Stimulated activated CD4-positive, alpha-beta T cell treated with anti-CD3 and anti-CD28 coated beads, Interleukin-12 subunit alpha, Interleukin-12 subunit beta, amount 100 ng/mL, for 24 hours (primary cell): ENCODE measurements at places on chromosomes 4 and X.

DNA sequence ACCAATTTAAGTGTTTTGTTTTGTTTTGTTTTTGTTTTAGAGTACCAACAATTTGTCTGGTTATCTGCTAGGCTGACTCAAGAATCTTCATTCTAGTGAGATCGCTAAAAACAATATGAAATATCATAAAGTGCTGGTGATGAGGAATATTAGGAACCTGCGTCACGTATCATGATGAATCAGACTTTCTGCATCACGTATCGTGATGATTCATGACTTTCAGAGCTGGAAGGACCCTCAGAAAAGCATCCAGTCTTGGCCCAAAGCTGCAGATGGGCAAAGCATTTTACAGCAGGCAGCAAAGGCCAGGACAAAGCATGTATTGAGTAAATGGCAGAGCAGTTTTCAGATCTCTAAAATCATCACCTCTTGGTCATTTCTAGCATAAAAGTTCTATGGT is 278.0 kb upstream of the BOD1L1 start:
- no peak for DNase-seq

DNA sequence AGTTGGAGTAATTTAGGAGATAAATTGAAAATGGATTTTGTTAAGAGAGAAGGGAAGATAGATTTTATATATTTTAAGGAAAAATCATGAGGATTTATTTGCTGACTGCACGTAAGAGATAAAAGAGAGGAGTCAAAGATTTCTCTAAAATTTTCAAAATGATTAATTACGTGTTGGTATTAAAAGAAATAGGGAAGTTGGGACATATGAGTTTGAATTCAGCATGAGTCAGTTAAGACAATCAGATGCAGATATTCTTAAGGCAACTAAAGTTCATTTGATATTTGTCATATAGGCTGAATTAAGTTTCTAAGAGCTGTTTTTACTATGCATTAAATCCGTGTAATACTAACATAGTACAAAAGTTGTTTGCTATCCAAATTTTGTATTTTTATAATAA is 46.9 kb downstream of the TET2 start:
- DNase-seq, result no peak

- no peak for DNase-seq
Observed at GRCh38 chrX:3962511-3963311, 249.3 kb upstream of the PRKX start.

- no peak for DNase-seq
Observed at GRCh38 chr4:180314972-180315371, 1928.2 kb upstream of the TENM3 start.

DNA sequence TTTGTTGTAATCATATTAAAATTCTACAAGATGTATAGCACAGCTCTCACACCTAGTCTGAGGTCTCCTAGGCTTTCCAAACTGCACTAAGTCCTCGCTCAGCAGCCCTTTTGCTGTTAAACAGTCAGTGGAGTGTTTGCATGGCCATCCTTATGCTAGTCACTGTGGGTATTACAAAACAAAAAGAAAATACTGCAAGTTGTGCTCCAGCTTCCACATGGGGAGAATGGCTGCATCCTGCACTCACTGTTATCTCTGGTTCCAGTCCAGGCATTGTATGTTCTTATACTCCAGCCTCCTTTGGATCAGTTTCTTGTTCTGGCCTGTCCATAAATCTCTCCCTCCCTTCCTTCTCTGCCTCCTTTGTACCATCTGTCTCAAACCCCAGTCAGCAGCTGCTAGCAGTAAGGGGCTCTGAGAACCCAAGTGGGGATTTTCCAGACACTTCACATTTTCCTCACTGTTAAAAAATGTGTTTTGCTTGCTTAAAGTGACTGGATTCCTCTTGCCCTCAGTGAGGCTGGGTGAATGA is 38.5 kb upstream of the BMP15 start:
- no peak for DNase-seq

- no peak for DNase-seq
Observed at GRCh38 chr4:22463179-22463578, 52.7 kb downstream of the ADGRA3 start.

GRCh38 chr4:114132830-114133229 is 153.4 kb upstream of the ARSJ start:
- no peak for DNase-seq

DNA sequence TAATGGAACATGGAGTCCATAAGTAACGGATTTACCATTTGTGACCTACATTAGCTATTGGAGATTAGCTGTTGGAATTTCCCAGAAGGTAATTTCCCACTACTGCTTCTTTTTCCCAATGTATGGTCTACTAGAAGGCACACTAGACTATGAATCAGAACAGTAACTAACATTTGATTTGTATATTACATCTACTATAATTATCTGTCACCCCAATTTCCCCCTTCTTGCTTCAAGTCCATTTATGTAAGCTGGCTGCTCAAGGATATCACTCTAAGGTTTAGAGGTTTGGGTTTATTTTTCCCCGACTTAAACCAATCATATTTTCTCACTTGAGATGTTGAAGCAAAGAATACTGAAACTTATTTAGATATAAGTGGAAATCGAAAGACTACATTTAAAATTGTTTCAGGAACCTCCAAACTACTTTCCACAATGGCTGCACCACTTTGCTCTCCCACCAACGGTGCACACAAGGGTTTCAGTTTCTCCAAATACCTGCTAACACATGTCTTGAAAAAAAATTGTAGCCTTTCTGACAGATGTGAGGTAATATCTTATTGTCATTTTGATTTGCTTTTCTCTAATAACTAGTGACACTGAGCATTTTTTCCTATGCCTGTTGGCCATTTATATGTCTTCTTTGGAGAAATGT is 33.3 kb upstream of the H2AZ1 start:
- no peak for DNase-seq

GRCh38 chr4:113758372-113758771 is 3.2 kb downstream of the CAMK2D start:
- DNase-seq, result no peak

DNA sequence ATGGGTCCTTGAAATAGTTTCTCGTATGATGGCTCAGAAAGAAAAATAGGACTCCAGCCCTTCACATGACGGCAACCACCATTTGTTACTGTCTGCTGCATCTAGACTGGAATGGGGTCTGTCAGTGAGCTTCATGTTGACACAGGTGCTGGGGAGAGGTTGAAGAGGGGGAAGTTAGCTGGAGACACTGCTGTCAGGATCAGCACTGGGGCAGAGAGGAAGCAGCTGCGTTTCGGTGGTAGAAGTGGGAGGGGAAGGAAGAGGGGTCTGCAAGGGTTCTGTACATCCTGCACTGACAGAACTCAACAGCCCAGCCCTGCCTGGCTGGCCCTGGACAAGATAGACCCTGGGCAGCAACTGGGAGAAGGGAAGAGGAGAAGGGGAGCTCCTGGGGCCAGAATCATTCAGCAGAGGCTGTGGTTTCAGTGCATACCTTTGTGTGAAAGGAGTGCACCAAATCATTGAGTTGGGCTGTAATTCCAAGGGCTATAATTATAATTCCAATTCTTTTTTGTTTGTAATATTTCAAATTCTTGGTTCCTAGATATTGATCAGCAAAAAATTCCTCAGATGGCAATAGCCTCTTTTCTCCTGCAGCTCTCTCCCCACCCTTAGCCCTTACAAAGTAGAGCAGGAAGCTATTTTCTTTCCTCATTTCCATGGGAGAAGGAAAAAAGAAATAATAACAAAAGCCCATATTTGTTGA is 119.4 kb upstream of the C1GALT1C1 start:
- DNase-seq, result no peak

- DNase-seq, result no peak
Observed at GRCh38 chrX:130144509-130144908, 21.1 kb downstream of the AIFM1 start.

DNA sequence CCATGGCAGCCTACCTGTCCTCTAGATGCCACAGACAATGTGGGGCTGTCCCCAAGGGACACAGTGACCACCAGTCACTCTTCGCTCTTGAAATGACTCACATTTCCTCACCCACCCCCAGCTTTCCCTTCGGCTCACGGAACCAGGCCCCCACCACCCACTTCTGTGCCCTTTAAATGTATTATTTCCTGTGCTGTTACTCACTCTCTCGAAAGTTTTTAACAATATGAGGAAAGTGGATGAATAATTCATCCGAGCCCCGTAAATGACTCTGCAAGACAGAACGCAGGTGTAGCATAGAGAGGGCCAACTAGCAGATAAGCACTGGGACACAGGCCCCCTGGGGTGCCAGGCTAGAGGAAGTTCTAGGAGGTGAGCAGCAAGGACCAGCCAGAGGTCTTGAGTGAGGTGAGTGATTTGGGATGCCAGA is 179.5 kb upstream of the TBL1X start:
- DNase-seq, result peak; percentile 51

DNA sequence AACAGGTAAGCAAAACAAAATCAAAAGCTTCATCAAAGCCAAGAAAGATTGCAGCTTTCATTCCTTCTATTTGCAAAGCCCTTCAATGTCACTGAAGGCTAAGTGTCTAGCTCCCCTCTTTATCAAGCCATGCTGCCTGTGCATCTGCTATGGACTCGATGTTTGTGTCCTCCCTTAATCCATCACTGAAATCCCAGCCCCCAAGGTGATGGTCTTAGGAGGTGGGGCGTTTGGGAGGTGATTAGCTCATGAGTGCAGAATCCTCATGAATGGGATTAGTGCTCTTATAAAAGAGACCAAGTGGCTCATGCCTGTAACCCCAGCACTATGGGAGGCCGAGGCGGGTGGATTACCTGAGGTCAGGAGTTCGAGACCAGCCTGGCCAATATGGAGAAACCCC is 6.9 kb upstream of the TRIM2 start:
- no peak for DNase-seq

- DNase-seq, result no peak
Observed at GRCh38 chr4:79502081-79502480, 94.1 kb upstream of the GK2 start.

- DNase-seq, result peak; percentile 51
Observed at GRCh38 chrX:13092455-13092941, 48.1 kb upstream of the FAM9C start.

GRCh38 chr4:145663194-145663593 is 16.8 kb upstream of the C4orf51 start:
- DNase-seq, result no peak

- no peak for DNase-seq
Observed at GRCh38 chrX:148574237-148574973, 74.0 kb downstream of the AFF2 start.

DNA sequence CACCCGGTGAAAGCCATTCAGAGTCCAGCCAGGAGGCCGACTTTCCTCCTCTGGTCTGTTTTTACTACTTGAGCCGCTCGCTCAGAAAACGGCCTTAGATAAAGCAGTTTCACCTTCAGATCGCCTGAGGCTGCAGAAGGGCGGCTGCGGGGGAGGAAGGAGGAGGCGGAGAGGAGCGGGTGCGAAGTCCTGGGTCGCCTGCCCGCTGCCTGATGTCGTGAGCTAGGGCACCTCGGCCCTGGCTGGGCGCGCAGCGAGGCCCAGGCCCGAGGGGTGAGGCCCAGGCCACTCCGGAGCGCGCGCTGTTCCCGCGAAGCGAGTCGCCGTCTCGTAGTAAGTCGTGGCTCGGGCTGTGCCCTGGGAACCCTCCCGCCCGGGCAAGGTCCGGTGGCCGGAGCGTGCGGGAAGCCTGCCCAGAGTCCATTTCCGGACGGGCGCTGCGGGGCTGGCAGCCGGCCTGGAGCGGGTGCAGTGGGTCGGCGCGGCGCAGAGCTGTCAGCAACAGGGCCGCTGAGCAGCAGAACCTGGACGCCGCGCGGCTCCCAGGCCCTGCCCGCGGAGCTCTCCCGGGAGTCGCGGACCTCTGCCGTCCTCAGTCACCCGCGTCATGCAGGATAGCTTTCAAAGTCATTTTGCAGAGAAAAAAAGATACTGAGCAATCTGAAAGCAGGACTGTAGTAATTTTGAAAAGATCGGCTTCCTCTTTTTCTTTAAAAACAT is 18.6 kb downstream of the TRIM2 start:
- peak; percentile 9 for DNase-seq

- no peak for DNase-seq
Observed at GRCh38 chr4:24595659-24596058, 11.3 kb upstream of the DHX15 start.

- no peak for DNase-seq
Observed at GRCh38 chrX:118480172-118480571, 15.4 kb upstream of the DOCK11 start.

DNA sequence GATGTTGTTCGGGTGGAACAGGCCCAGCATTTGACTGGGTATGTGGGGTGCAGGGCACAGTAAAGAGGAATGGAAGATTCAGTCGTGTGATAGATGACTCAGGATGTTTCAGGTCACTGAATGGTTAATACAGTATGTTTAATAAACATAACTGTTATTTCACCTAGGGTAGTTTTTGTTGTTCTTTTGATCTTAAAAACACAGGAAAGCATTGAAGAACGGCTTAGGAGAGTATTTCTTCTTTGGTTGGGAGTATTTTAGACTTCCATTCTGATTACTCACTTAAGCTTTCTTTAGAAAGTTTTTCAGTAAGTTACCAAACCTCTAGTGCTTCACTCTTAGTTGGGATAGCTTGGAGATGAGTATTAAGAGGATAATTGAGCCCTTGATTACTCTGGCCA is 62.3 kb downstream of the STAG2 start:
- no peak for DNase-seq

DNA sequence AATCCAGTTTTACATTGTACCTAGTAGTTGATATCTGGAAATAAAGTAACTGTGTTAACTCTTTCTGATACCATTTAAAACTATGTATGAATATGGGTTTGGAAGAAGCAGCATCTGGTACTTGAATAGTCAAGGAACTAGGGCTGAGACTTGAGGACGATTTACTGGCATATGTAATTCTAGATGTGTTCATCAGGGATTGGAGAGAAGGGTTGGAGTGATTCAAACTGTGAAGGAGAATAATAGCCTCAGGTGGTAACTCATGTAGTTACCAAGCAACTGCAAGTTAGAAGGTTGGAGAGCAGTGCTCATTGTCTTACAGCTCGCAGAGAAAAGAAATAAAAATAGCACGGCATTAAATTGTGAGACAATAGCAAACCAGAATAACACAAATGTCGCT is 29.5 kb upstream of the TXLNG start:
- DNase-seq, result no peak

DNA sequence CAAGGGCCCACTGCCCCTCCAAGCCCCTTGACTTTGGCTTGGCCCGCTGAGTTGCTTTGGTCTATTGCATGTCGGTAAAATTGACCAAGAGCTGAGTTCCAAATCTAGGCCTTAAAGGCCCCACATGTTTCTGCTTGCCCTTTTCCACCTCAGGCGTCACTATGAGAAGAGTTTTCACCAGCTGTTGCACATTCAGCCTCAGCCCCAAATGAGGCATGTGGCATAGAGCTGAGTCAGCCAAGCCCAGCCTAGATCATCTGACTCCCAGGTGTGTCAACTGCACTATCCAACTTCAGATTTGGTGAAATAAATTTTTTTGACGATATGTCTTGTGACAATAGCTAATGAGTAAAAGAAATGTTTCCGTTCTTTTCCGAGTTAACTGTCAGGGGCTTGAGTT is 424.5 kb upstream of the FAM47C start:
- no peak for DNase-seq

GRCh38 chr4:111641813-111642579 is 503.3 kb upstream of the FAM241A start:
- DNase-seq, result no peak

DNA sequence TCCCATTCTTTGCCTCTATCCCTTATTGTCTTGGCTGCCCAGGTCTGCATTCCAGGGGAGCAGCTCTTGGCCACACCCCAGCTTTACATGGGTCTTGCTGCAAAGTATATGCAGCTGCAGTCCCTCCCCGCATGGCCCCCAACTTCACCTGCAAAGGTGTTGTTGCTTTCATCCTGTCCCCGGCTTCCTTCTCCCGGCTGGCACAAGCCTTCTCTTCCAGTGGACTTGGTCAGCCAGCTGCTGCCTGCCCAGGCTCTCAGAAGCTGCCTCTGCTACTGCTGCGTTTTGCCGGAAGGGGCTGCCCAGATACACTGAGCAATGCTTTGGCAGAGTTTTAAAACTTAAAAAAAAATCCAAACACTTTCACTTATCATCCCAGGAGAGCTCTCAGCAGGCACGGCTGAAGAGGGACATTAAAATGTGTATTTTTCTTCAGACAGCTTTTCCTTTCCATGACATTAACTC is 121.2 kb upstream of the PDLIM3 start:
- DNase-seq, result no peak
